ENCODE measurements at places on chromosomes 3 and 15.

DNA sequence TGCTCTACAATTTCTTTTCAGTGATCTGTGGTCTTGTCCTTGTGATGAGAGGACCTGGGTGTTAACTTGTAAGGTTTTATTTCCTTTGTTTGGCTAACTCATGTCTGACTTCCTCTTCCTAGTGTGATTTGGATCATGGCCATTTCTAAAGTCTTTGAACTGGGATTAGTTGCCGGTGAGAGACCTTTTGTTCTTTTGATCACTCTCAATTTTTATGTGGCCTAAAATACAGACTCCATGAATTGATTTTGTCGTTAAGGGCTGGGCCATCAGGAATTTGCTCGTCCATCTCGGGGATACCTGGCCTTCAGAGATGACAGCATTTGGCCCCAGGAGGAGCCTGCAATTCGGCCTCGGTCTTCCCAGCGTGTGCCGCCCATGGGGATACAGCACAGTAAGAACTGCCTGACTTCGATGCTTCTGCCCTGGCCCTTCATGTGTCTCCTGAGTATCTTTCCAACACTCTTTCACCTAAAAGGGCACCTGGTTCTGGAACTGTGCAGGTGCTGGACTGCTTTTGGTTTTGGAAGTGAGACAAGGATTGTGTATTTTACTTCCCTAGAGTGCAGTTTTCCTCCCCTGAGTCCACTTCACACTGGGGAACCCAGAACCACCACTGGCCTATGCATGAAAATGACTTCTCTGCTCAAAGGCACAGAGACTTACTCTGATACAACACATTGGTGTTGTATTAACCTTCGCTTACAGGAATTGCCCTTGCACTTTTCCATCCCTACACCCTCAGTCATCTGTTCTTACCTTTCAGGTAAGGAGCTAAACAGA, 13.1 kb upstream of the LRRC2 start:
- DNase-seq, result no peak

GRCh38 chr3:144244662-144245061, 273.0 kb downstream of the DIPK2A start:
- no peak for DNase-seq

GRCh38 chr3:99355465-99355864, 282.9 kb upstream of the COL8A1 start:
- no peak for DNase-seq

DNA sequence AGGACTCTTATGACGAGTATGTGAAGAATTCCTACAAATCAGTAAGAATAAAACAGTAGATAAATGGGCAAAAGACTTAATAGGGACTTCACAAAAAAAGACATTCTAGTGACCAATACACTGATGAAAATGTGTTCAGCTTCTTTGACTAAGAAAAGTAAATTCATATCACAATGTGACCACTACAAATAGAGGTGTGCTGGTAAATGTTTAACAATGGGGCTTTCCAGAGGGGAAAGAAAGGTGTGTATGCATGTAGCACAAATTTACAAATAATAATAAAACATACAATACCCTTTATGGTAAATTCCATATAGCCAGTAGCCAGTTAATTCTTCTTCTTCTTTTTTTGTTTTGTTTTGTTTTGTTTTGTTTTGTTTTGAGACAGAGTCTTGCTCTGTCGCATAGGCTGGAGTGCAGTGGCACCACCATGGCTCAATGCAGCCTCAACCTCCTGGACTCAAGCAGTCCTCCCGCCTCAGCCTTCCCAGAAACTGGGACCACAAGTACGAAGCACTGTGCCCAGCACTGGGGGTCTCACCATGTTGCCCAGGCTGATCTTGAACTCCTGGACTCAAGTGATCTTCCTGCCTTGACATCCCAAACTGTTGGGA, 17.5 kb upstream of the NMD3 start:
- DNase-seq, result no peak

- DNase-seq, result no peak
Measured at GRCh38 chr3:47313341-47314055, 30.8 kb downstream of the KLHL18 start.

- peak; percentile 66 for DNase-seq
Measured at GRCh38 chr3:77039606-77040171, at the start of gene ROBO2. TSS of gene ROBO2 (plus strand) at chr3:77040099. CDS start at chr3:77040786, 687 bp downstream.

- DNase-seq, result no peak
Measured at GRCh38 chr3:67648229-67648628, 6.2 kb downstream of the SUCLG2 start.

- peak; percentile 53 for DNase-seq
Measured at GRCh38 chr15:71780115-71780976, 30.0 kb upstream of the NR2E3 start.

DNA sequence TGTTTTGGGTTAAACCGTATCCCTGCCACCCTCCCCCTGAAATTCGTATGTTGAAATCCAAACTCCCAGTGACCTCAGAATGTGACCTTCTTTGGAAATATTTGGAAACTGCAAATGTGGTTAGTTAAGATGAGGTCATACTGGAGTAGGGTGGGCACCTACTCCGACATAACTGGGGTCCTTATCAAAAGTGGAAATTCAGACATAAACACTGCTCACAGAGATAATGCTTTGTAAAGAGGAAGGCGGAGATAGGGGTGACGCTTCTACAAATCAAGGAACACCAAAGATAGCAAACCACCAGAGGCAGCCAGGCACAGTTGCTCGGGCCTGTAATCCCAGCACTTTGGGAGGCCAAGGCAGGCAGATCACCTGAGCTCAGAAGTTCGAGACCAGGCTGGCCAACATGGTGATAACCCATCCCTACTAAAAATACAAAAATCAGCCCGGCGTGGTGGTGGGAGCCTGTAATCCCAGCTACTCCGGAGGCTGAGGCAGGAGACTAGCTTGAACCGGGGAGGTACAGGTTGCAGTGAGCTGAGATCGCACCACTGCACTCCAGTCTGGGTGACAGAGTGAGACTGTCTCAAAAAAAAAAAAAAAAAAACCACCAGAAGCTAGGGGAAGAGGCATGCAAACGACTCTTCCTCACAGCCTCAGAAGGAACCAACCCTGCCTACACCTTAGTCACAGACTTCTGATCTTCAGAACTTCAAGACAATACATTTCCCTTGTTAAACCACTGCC, 51.1 kb upstream of the CHD2 start:
- DNase-seq, result peak; percentile 54

DNA sequence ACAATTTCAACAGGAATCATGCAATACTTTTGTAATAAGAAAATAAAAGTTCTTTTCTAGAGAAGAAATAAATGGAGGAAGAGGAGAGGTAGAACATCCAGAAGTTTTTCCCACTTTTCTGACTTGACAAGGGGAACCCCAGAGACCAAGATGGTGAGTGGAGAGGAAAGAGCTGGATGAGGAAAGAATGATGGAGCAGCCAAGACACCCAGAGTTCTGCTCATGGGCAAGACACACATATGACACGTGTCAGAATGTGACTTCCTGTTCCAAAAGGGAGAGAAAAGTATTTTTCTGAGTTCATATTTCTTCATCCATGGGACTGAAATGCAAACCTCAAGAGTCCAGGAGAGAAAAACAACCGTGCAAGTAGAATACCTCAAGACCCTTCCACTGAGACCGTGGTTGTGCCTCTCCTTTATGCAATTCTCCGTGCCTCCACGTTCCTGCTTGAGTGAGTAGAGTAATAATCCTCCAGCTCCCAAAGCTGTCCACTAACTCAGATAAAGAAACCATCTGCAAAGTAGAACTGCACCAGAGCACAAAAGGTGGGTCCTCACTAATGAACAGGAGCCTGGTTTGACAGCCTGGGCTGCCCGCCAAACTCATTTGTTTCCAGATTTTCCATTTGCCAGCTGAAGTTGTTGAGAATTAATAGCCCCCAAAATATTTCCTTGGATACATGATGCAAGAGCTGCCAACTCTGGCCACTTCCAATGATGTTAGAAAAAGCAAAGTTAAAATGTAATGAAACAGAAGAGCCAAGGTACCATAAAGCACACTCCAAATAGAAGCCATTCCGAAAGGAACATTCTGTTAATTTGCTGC, 272.6 kb upstream of the IGF1R start:
- no peak for DNase-seq

DNA sequence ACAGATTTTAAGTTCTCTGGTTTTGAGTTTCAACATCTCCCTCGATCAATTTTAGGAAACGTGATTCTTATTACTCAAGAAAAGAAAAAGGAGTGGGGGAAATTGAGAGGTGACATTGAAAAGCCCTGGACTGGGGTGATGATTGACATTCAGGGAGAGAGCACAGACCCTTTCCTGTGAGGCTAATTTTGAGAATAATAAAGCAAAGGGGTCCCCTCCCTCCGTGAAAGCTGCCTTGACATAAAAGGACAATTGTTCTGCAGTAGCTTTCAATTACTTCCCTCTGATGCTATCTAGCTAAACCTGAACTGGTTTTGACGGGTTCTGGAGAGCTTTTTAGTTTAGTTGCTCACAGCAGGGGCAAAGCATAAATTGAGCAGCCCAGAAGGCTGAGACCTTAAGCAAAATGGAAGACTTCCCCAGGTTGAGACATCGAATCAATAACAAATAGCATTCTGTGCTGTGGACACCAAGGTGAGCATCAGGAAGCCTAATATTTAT, 14.4 kb upstream of the CMTM8 start:
- no peak for DNase-seq

- peak; percentile 42 for DNase-seq
Measured at GRCh38 chr15:67177752-67178151, 76.7 kb downstream of the AAGAB start.

DNA sequence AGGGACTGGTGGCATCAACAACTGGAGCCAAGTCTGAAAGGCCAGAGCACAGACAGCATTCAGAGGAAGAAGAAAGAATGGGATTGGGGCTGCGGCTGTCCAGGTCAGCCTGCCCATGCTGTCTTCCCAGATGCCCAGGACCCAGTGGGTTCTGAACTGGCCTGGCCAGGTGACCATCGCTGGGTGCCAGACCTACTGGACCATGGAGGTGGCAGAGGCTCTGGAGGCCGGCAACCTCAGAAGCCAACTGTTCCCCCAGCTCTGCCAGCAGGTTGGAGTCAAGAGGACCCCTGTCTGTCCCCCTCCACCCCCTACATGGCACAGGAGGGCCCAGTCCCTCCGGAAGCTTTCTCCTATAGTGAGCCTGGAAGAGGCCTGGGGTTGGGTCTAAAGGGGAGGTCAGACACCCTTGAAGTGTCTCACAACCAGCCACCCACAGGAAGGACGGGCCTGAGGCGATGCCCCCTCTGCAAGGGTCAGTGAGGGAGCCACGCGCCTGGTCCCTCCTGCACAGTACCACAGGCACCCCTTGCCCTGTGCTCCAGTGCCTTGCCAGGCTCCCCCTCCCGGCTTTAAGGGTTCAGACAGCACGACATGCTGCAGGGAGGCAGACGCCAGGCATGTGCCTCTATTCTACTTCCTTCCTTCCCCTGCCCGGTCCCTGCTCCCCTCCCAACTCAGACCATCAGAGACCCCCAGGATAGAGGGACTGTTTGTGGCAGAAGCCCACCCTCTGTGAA, 43.2 kb downstream of the DNAH1 start:
- DNase-seq, result no peak

GRCh38 chr15:37220949-37221670, 120.8 kb upstream of the MEIS2 start:
- no peak for DNase-seq

- no peak for DNase-seq
Measured at GRCh38 chr15:92569778-92570177, 85.8 kb downstream of the FAM174B start.

- no peak for DNase-seq
Measured at GRCh38 chr15:70048198-70048565, 49.5 kb downstream of the TLE3 start.

DNA sequence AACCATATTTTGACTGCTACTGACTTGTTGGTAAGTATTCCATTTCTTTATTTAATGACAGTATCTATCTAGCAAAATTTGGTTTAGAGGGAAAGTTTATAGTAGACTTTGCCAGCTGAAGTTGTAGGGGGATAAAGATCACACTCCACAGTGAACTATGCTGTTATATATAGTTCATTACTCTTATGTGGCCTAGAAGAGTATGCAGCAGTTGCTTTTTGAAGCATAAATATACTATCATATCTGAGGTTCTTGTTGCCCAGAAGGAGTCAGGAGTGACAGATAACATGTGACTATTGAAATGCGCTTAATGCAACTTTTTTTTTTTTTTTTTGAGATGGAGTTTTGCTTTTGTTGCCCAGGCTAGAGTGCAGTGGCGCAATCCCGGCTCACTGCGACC, 25.6 kb upstream of the MCF2L2 start:
- no peak for DNase-seq

DNA sequence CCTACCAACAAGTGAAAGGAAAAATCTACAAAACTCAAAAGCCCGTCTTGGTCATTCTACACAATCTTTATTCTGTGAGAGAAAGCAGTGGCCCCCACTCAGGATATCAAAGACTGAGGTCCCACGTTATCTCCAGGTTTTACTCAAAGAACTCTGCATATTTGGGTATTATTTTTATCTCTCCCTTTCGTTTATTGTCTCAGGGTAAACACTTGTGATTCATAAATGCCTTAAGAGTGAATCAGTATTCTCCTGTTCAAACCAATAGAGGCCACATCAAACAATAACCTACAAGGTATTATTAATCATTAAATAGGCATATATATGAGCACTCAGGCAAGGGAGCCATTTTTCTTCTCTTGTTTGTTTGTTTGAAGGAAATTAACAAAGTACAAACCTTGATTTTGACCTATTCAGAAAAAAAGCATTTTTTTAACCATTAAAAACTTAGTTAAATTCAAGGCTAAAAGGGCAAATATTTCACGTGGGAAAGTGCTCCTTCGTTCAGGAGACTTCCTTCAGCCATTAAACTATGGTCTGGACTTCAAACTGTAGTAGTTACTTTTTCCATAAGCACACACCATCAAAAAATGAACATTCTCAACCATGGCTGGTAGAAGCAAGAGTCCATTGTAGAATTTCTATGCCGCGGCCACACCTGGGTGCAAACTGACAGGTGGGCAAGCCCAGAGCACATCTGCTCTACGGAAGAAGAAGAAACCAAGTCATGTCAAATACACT, 13.9 kb upstream of the HES1 start:
- DNase-seq, result no peak

- DNase-seq, result peak; percentile 48
Measured at GRCh38 chr3:154018100-154018696, 103.0 kb upstream of the ARHGEF26 start.

DNA sequence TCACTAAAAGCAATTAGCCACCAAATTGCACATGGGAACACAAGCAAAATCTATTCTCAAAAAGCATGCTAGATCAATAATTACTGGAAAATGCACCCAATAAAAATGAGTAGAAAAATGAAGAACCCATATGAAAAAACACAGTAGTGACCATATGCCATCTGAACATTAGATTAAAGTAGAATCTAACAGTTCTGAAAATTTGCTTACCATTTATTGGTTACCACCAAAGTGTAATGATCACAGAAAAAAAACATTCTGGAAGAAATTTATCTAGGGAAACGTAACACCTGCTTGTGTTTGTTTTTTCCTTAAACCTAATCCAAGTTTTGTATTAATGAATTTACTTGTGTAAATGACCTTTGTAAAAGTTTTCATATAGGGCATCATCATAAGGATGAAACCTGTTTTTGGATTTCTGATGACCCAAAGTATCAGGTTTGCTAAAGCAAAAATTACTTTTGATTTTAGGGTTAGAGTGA, 37.6 kb upstream of the AADAC start:
- DNase-seq, result no peak

- no peak for DNase-seq
Measured at GRCh38 chr15:39502082-39502447, 78.8 kb upstream of the THBS1 start.

All from fibroblast of skin of back (primary cell).